Activated T-helper 1 cell treated with anti-CD3 and anti-CD28 coated beads, Interleukin-2, amount 50 U/mL, for 16 hours (primary cell): ENCODE measurements at places on chromosomes 6 and 20.

GRCh38 chr20:34262488-34263288 lies 21.5 kb downstream of the ASIP start:
- no peak for DNase-seq

DNA sequence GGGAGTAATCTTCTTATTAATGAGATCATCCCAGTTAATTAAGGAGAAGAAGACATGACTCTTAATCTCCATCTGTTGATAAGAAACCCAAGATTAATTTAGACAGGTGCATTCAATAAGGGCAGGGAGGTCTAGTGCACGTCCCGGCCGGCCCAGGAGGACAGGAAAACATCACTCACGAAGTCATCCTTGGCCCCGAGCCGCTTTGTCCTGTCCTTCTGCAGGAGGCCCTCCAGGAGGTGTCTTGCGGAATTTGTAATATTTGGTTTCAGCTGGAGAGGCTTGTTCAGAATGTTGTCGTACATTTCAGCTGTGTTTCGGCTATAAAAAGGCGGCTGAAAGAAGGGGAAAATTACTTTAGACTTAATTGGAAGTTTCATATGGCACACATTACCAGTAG lies 118.4 kb upstream of the SLC2A12 start:
- DNase-seq: no peak

DNA sequence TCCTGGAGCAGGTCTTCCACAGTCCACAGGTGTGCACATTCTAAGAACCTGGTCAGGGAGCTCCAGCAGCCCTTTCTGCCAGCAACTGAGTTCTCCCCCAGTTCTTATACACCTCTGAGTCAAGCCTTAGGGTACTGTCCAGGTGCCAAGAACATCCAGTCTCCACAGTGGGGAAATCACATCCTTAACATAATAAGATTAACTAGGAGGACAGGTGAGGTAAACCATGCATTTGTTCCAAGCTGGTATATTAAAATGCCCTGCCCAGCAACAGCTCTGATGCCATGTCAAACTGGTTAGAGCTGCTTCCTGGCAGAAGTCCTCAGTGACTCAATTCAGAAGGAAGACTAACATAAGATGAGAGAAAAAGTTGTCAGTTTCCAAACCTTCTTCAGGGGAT lies 303.9 kb upstream of the SGK1 start:
- no peak for DNase-seq

- no peak for DNase-seq
Measured at GRCh38 chr6:130240232-130240631, 17.5 kb upstream of the SAMD3 start.

DNA sequence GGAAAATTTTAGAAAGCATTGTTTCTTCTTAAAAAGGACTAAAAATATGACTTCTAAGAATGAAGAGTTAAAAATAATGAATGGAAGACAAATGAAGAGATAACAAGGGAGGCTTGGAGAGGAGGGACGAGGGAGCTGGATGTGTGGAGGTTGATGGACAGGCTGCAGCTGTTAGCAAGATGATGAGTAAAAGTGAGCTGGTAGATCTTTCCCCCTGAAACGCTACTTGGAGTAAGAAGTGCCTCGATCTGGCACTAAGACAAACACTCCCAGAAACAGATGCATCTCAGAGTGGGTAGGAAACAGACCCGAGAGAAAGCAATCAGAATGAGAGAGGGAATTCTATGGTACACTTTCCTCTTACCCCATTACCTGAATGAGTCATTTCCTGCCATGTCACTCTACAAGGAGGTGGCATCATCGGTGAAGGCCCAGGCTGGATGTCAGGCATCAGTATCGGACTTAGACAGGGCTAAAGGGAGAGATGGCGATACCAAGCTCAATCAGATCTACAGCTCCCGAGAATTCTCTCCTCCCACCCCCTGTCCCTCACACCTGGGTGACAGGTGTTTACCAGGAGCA lies 154.1 kb upstream of the BMP2 start:
- DNase-seq: no peak

GRCh38 chr6:42010185-42010891 lies 40.0 kb upstream of the TAF8 start:
- no peak for DNase-seq

DNA sequence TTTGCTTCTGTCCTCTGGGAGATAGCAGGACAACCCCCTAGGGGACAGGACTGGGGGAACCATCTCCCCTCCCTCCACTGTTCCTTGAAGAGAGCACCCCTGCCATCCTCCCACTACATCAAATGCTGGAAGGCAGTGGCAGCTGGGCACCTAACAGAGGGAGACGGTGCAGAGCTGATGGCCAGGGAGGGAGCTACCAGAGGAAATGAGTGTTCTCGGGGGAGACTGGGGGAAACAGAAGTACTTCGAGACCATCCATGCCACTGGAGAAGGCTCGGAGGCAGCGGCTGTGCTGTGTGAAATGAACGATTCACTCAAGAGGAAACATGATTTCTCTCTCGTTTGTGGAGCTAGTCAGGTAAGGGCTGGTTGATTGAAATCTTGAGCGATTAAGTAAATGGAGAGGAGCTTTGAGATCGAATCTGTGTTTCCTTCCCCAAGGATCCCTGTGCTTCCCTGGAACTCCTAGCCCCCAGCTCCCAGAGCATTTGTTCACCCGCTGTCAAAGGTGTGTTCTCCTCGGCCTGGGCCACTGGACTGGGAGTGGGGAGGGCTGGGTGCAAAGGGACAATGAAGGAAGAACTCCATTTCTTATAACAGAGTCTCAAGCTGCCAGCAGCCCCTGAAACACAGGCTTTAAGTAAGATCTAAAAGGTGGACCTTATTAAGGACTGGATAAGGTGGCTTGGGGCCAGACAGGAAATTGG lies 261.3 kb upstream of the MOCS1 start:
- DNase-seq: no peak

GRCh38 chr20:24034820-24035219 lies 46.2 kb upstream of the GGTLC1 start:
- no peak for DNase-seq

GRCh38 chr6:104428184-104428583 lies 431.5 kb downstream of the HACE1 start:
- no peak for DNase-seq

DNA sequence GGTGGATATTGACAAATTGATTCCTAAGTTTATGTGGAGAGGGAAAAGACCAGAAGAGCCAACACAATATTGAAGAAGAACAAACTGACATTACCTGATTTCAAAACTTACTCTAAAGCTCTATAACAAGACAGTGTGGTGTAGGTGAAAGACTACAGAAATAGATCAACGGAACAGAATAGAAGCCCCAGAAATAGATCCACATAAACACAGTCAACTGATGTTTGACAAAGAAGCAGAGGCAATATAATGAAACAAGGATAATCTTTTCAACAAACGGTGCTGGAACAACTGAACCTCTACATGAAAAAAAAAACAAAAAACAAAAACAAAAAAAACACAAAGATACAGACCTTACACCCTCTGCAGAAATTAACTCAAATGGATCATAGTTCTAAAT lies 50.2 kb downstream of the MAP3K5 start:
- DNase-seq: no peak

DNA sequence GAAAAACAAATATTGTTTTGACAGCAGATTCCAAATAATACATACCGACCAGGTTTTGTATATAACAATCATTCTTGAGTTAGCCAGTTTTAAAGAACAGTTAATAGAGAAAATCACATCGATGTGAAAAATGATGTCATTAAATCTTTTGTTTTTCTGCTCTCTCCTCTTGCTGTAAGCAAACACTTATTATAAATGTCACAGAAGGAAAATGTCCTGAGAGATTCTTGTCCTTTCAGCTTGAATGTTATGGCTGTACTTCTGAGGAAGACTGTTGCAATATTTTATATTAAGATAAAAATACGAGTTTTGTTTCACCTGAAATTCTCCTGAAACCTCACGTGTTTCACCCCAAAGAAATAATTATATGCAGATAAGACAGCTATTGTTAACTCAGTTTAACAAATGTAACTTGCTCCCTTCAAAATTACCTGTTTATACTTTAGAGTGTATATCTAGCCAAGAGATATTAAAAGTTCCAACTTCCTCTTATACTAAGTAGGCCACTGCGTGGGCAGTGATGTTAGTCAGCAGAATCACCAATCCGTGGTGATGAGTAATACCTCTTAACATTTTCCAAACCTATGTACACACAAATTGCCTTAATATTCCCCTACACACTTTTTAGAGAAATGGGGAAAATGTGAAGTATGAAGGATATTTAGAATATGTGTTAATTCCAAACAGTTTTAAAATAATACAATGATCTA lies 1111.4 kb upstream of the CITED2 start:
- DNase-seq: no peak

GRCh38 chr6:138085839-138086222 lies 21.4 kb downstream of the PERP start:
- DNase-seq: no peak

DNA sequence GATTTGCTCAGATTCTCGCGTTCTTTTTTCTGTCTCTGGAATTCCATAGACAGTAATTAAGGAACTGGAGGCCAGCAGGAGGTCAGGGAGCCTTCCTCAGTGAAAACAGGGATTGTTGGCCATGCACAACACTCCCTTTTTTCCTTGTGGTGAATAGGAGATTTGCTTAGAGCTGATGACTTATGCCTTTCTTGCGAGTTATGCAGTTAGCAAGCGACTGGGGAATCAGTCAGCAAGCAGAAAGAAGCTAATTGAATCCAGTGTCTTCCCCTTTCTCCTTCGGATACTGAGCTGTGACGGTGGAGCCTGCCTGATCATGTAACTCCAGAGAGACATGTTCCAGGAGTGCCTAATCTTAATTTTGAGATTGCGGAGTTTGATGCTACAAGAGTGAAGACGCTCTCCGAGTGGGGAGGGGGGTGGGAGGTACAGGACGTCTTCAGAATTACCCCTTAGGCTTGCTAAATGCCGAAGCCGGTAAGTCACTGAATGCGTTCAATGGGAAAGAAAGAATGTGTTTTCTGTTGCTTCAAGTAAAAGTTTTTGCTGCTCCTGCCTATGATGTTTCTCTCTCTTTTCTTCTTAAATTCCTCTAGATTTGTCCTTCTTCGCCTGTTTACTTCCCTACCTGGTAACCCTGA lies 165.9 kb downstream of the SASH1 start:
- DNase-seq: no peak
